ENCODE measurements at places on chromosomes 5 and 9.
A peak's percentile ranks its signal among the peaks of the same experiment; 100 is the strongest.

GRCh38 chr5:150411245-150411979 is 1.3 kb downstream of the CD74 start:
- peak; percentile 87 for DNase-seq

- DNase-seq = no peak
Observed at GRCh38 chr5:163809473-163809872, 304.1 kb downstream of the MAT2B start.

DNA sequence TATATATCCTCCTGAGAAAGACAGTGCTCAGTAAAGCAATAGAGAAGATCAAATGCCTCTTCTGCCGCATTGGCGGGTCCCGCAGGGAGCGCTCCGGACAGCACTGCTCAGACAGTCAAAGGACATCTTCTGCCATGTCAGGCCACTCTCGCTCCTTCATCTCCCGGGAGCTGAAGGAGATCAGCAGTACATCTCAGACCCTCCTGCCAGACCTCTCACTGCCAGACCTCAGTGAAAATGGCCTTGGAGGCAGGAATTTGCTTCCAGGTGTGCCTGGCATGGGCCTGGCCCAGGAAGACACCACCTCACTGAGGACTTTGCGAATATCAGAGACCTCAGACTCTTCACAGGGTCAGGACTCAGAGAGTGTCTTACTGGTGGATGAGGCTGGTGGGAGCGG is 12.2 kb downstream of the PTGER4 start:
- no peak for DNase-seq

- DNase-seq = peak; percentile 36
Observed at GRCh38 chr9:128026255-128026772, 40.8 kb downstream of the NAIF1 start.

DNA sequence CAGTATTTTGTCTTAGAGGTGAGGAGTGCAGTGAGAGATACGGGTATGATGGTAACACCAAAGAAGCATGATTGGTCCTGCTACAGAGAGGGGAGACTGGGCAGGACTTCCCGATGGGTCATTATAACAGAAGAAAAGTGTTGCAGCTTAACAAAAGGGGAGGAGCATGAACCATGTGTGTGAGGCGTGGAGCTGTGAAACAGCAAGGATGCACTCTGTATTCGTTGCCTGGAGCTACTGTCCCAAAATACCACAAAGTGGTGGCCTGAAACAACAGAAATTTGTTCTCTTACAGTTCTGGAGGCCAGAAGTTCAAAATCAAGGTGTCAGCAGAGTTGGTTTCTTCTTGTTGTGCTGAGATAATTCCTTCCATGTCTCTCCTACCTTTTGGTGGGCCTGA is 59.4 kb upstream of the GRHPR start:
- no peak for DNase-seq

DNA sequence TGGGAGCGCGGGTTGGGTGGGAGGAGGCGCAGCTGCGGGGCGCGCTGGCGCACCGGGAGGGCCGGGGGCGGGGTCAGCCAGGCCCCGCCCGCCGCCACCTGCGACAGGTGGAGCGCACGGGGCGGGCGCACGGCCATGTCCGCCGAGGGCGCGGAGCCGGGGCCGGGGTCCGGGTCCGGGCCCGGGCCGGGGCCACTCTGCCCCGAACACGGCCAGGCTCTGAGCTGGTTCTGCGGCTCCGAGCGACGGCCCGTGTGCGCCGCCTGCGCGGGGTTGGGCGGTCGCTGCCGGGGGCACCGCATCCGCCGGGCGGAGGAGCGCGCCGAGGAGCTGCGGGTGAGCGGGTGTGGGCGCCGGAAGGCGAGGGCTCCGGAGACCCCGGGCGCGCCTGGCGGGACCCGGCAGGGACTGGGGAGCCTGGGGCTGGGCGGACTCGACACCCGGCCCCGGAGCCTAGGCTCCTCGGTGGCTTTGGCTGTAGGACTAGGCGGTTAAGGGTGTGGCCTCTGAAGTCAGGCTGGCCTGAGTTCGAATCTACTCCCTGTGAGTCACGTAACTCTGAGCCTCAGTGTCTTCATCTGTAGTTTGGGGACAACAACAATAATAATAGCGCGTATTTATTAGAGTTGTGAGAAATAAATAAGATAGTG is at the start of gene BSPRY:
Gene BSPRY (plus strand): TSS at position 97 of the 650 bp plus-strand sequence. CDS start 39 bp downstream, at position 136.
- DNase-seq = peak; percentile 66

DNA sequence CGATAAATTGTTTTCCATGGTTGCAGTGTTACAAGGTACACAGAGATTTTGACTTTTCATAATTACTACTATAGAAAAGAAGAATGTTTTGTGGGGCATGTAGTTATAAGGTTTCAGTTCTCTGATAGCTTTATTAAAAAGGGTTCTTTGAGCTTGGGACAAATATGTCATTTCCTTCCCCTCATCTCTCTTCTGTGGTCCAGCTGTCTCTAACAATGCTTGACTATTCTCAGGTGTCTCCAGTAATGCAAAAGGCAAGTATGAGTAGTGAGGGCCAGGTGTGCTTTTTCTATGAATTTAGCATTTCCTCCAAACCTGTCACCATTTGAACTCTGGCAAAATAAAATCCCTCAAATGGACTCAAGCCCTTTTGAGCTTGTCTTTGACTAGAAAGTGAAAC is 84.3 kb downstream of the SLF1 start:
- no peak for DNase-seq

DNA sequence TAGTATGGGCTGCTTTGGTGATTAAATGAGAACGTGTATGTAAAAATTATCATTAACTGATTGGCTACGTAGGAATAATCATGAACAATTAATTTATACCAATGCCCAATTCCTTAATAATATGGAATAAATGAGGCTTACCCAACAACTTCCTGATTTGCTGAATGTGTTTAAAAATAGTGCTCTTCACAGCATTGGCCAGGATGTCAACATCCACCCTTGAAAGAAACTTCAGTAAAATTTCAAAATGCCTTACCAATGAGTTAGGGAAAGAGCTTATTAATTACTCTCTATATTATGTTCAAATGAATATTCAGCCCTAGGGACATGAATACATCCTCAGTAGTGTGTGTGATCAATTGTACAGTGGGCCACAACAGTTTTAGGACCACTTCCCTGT is 401.4 kb downstream of the PSAT1 start:
- no peak for DNase-seq
